T-helper 17 cell (primary cell): ENCODE measurements at places on chromosomes 13 and 19. TPM values are rescaled to one million over a fixed set of nuclear protein-coding genes. Genes with fewer than 3 reads are reported as not detected.

DNA sequence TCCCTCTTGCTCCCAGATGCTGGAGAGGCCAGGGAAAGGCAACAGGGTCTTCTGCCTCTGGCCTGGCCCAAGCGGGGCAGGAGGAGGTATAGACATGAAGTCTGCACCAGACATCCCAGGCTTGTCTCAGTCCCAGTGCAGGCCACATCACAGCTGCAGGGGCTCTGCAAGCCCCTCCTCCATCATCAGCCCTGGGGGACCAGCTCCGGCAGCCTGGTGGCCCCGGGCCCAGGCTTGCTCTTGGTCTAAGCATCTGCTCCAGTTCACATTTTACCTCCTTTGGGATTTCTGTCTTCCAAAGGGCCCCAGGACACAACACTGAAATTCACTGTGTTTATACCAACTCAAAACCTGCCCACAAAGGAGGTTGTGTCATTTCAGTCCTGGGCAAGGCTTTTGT is 359.4 kb downstream of the ZNF536 start:
- peaks cover 26% of the 10 kb centered on the region for H3K27me3 ChIP-seq
- peaks cover 3% of the 10 kb centered on the region for H3K4me1 ChIP-seq
- no peak overlapping the region for H3K27ac ChIP-seq
- no peak for DNase-seq
- no peaks in the 10 kb centered on the region for H3K36me3 ChIP-seq
- H3K4me3 ChIP-seq = no peak overlapping the region

Gene EFNA2
- total RNA-seq = not detected

GRCh38 chr19:17248011-17248776 is 2.5 kb upstream of the NR2F6 start:
- no peaks in the 10 kb centered on the region for H3K27me3 ChIP-seq
- H3K36me3 ChIP-seq = no peaks in the 10 kb centered on the region
- no peak for DNase-seq
- no peak overlapping the region for H3K27ac ChIP-seq

Gene EIF3K
- 320 TPM for total RNA-seq

Gene FGF21
- not detected for total RNA-seq
